GM04503 (cell line): ENCODE measurements at places on chromosomes 7 and 10.

DNA sequence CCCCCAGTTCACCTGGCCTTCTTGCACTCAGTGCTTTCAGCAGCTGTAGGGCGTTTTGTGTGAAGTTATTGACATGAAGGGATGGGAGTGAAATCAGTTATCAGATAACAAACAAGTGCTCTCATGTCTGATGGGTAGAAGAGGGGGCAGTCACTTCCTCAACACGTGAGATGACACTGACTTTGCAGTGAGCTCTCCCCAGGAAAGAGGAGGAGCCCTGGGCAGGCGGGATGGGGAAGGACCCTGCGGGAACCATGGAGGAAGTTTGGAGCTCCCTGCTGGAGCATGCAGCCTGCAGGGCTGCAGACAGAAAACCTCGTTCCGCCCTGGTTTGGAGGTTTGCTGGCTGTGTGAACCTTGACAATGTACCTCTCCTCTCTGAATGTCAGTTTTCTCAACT, 38.7 kb downstream of the GPR26 start:
- DNase-seq: no peak

- no peak for DNase-seq
Observed at GRCh38 chr10:1022413-1022812, 3.2 kb downstream of the IDI2 start.

DNA sequence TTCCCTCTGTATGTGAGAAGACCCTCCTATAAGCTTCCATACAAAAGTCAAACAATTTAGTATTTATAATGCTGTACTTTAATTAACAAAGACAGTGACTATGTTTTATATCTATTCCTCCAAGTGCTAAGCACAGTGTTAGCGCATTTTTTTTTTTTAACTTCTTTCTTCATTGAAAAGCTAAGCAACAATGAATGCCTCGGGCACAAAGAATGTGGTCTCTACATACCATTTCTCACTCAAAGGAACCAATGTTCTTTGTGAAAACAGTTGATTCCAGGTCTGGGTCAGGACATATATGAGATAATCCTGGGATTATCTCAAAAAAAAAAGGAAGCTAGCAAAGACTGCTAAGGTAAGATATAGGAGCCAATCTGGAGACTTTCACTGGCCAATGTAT, 26.2 kb upstream of the REEP3 start:
- no peak for DNase-seq

DNA sequence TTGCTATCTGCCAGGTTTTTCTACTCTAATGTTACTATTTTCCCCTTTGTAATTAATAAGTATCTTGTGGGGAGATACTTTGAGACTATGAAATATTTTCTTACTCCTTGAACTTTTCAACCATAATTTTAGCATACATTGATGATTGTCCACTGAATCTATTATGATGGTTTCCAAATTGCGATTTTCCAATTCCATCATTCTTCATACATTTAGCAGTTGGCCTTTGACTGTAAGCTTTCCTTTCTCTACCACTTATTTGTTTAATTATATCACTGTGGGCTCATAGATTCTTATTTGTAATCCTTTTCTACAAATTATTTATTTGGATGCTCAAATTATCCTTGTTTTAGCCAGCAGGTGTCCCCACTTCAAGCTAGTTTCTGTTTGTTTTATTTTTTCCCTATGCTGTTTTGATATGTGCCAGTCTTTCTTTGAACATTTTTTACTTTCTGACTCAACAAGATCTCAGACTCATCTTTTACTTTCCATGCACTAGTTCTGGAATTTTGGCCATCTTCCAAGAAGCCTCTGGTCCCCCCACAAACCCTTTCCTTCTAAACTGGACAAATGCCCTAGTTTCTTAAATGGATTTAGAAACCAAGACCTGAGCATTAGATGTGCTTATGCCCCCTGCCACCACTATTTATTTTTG, 11.4 kb upstream of the MRPS16 start:
- DNase-seq: no peak

GRCh38 chr7:117741962-117742361, 131.3 kb downstream of the CTTNBP2 start:
- DNase-seq: no peak

GRCh38 chr7:43479042-43479441, 103.9 kb upstream of the STK17A start:
- no peak for DNase-seq

DNA sequence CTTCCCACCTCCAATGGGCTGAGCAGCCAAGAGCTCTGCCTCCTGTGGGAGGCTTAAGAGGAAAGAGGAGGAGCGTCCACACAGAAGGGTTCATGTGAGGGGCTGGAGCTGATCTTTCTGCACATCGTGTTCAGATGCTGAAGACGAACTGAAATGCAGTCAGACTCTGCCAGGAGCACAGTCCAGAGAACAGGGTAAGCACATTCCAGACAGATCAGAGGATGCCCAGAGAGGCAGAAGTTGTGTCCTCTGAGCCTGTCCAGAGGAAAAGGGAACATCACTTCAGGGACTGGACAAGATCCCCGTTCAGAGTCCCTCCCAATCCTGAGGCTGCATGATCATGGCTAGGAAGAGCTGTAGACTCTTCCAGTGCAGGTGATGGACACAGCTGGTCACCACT, 72.9 kb downstream of the ITIH5 start:
- DNase-seq: no peak

DNA sequence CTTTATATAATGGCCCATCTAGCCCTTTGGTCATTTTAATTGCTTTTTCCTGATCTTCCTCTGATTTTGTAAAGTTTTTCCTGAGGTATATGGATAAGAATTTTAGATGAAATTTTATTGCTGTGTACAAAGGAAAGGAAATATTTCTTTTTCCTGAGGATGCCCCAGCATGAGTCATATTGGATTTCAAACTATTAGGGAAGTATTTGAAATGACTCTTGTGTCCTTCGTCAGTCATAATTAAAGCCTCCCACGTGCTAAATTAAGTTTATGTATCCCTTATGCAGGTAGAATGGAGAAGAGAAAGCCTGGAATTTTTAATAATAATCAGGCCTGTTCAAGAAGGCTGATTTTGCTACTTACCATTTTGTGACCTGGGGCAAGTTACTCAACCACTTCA, 82.6 kb upstream of the GLI3 start:
- no peak for DNase-seq

- DNase-seq: no peak
Observed at GRCh38 chr10:86889997-86890396, 67.4 kb downstream of the MMRN2 start.

DNA sequence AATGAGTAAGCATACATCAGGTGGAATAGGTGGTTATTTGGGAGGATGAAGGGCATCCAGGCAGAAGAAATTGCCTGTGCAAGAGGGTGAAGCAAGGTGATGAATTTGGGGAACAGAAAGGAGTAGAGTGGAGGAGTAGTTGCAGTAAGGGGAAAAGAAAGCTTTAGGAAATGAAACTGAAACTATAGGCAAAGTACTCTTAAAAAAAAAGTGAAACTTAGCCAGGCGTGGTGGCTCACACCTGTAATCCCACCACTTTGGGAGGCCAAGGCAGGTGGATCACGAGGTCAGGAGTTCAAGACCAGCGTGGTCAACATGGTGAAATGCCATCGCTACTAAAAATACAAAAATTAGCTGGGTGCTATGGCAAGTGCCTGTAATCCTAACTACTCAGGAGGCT, 17.6 kb downstream of the NUP205 start:
- no peak for DNase-seq

DNA sequence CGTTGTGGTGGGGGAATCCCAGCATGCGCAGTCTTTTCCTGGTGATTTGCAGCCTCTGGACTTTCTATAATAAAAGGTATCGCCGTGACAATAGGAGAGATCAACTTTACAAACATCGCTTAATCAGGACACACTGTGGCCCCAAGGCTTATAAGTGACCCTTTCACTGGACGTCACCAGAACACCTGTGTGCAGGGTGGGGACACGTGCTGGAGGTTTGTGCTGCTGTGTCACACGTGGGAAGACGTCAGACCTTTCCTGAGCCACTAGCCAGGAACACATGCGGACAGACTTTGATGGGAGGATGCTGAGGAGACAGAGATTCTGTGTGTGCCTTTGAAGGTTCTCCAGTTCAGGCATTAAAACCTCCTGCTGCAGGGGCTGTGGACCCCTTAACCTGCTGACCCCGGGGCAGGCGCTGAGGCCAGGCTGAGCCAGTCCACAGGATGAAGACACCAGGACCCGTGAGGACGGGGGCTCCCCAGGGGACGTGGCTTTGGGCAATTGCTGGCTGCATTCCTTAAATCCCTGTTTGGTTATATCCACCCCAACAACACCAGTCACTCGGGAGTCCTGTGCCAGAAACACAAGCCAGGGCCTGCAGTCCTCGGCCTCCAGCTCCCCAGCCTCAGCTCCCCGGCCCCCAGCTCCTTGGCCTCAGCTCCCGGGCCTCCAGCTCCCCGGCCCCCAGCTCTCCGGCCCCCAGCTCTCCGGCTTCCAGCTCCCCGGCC, 183.4 kb downstream of the PTPRN2 start:
- no peak for DNase-seq

GRCh38 chr7:44854644-44855364, 6.9 kb upstream of the H2AZ2 start:
- no peak for DNase-seq

GRCh38 chr7:43769791-43770465, 11.4 kb downstream of the BLVRA start:
- DNase-seq: no peak
